Colonic mucosa (tissue), 4 donors: ENCODE measurements at places on chromosomes 2 and 18. TPM values are rescaled to one million over a fixed set of nuclear protein-coding genes. Genes with fewer than 3 reads are reported as not detected.

GRCh38 chr2:13091861-13092378, 375.2 kb downstream of the TRIB2 start:
- H3K27ac ChIP-seq = no peak overlapping the region
- no peak overlapping the region for H3K4me3 ChIP-seq
- no peak for DNase-seq
- H3K4me1 ChIP-seq = no peaks in the 10 kb centered on the region
- H3K27me3 ChIP-seq = no peaks in the 10 kb centered on the region

DNA sequence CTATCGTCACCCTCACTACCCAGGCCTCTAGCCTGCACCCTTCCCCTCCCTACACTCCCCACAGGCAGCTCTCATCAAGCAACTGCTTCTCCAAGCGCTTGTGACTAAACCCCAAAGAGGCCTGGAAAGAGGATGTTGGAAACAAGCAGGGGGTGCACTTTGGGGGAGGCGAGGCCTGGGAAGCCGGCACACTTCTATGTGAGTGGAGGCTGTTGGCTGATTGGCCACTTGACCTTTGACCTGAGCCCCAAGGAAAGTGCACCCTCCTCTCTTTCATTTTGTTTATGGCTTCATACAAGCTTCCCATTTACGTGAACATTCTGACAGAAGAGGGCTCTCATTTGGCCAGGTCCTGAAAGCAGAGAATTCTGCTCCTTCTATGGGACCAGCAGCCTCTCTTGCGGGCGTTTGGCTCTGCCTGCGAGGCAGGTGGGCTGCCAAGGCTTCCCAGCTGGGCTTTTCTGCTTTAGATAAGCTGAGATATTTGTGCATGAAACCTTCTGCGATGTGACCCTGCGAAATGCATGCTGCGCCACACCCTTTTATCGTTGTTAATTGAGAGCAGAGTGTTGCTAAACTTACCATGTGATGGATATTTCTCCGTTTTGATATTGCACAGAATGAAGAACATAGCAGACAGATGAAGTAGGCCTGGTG, 134.8 kb upstream of the NCK2 start:
- no peaks in the 10 kb centered on the region for H3K27me3 ChIP-seq
- H3K4me1 ChIP-seq = peaks cover 6% of the 10 kb centered on the region
- no peak overlapping the region for H3K4me3 ChIP-seq

DNA sequence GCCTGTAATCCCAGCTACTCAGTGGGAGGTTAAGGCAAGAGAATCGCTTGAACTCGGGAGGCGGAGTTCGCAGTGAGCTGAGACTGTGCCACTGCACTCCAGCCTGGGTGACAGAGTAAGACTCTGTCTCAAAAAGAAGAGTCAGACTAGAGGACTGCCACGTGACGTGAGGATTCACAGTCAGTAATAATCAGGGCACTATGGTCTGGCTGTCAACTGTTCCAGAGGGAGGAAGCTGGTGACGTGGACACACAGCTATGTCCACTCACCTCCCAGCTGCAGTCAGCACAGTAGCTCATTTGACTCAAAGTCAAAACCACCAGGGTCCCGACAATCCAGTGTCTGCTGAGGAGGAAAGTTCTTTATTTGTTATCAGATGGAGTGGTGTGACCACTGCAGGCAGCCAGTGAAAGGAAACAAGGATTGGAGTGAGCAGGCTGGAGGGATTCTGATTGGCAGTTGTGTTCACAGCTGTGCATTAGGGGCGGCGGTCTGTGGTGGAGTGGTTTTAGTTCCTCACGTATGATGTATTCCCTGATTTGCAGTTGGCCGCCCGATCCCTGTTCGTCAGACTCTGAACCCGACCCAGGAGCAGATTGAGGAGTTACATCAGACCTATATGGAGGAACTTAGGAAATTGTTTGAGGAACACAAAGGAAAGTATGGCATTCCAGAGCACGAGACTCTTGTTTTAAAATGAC, 37.9 kb downstream of the MOGAT1 start:
- no peak overlapping the region for H3K4me3 ChIP-seq
- H3K27me3 ChIP-seq = no peaks in the 10 kb centered on the region
- no peaks in the 10 kb centered on the region for H3K36me3 ChIP-seq
- DNase-seq = peak; percentile 27

GRCh38 chr2:191043438-191043837, 29.5 kb upstream of the STAT1 start:
- H3K27me3 ChIP-seq = no peaks in the 10 kb centered on the region
- H3K4me1 ChIP-seq = no peaks in the 10 kb centered on the region
- no peak for DNase-seq
- H3K36me3 ChIP-seq = no peaks in the 10 kb centered on the region

DNA sequence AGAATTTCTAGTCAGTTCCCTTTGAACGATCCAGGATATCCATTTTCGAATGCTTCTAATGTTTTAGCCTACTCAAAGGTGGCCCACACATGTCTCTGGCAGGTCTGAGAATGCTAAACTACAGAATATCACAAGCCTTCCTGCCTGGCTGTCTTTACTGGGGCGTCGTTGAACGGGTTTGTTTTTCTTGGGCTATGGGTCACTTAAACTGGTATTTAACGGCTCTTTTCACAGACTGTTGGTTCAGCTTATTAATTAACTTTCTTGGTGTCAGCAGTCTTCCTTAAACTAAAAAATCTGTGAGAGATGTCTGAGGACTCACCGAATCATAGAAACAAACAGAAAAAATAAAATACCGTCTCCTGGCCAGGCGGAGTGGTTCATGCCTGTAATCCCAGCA, 563.2 kb upstream of the NRP2 start:
- no peak overlapping the region for H3K27ac ChIP-seq
- H3K4me1 ChIP-seq = no peaks in the 10 kb centered on the region
- no peaks in the 10 kb centered on the region for H3K36me3 ChIP-seq
- no peak overlapping the region for H3K4me3 ChIP-seq
- no peak for DNase-seq

DNA sequence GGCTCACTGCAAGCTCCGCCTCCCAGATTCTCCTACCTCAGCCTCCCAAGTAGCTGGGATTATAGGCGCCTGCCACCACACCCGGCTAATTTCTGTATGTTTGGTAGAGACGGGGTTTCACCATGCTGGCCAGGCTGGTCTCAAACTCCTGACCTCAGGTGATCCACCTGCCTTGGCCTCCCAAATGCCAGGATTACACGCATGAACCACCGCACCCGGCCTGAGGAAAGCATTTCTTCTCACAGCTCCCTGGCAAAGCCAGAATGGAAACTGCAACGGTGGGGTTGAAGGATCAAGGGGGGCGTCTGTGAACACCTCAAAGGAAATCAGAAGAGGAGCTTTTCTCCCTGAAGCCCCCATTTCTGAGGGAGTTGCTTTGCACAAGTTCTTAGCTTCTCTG, 11.2 kb upstream of the TEX51 start:
- H3K4me1 ChIP-seq = no peaks in the 10 kb centered on the region
- H3K27me3 ChIP-seq = no peaks in the 10 kb centered on the region
- no peak overlapping the region for H3K4me3 ChIP-seq

GRCh38 chr2:173441222-173441621, 86.5 kb downstream of the CDCA7 start:
- DNase-seq = no peak
- no peak overlapping the region for H3K4me3 ChIP-seq
- H3K36me3 ChIP-seq = no peaks in the 10 kb centered on the region

- H3K4me1 ChIP-seq = no peaks in the 10 kb centered on the region
- no peak overlapping the region for H3K27ac ChIP-seq
- no peak for DNase-seq
- H3K27me3 ChIP-seq = no peaks in the 10 kb centered on the region
Observed at GRCh38 chr2:186546846-186547245, 43.0 kb upstream of the ITGAV start.

DNA sequence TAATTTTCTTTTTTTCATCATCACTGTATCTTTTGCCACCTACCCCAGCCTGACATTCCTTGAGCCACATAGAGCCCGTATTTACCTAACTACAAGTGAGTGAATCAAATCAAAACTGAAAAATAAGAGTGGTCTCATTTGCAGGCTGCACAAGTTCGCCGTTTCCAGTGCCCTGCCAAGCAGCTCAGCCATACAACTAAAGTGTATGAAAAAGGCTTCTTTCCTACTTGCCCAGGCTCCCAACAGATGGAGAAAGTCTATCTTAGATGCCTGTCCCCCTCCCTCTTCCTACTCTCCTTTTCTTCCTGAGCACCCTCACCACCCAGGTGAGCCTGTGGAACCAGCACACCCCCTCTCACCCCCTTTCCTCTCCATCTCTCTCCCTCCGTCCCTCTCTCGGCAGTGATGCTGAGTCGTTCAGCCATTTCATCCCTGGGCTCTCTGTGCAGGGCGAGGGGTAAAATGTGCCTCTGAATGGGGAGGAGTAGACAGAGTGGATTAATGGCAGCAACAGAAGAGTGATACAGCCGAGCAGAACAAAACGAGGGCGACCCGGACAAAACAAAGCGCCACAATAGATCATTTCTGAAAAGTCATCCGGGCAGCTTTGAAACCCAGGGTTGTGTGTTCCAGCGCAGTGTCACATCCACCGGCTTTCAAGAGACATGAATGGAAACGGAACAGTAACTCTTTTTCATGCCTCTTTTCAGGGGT, 65.0 kb upstream of the POU3F3 start:
- no peak for DNase-seq
- H3K4me3 ChIP-seq = no peak overlapping the region
- no peaks in the 10 kb centered on the region for H3K27me3 ChIP-seq
- H3K36me3 ChIP-seq = no peaks in the 10 kb centered on the region
- no peaks in the 10 kb centered on the region for H3K4me1 ChIP-seq

DNA sequence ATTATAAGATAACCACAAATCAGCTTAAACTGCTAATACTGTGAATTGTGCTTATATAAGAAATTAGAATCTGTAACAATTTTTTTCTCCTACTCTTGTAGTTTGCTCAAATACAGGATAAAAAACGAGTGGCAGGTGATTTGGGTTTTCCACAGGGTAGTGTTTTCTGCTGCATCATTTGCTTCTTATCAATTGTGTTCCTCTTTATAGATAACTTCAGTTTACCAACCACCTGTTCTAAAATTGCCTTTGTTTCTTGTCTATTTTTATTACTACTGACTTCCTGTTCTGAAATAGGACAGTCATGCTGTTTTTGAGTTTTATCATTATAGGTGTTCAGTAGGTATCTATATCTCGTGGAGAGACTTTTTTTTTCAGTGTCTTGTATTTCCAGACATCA, 56.9 kb downstream of the MFSD6 start:
- H3K36me3 ChIP-seq = no peaks in the 10 kb centered on the region
- H3K27me3 ChIP-seq = no peaks in the 10 kb centered on the region
- H3K27ac ChIP-seq = no peak overlapping the region
- no peak for DNase-seq
- H3K4me3 ChIP-seq = no peak overlapping the region
- peaks cover 18% of the 10 kb centered on the region for H3K4me1 ChIP-seq

GRCh38 chr2:162344617-162344950, 652 bp downstream of the GCA start:
- DNase-seq = no peak
- no peaks in the 10 kb centered on the region for H3K27me3 ChIP-seq
- peaks cover 4% of the 10 kb centered on the region for H3K4me1 ChIP-seq
- peak overlapping the region; percentile 75 for H3K27ac ChIP-seq
- H3K36me3 ChIP-seq = no peaks in the 10 kb centered on the region
- peak overlapping the region; percentile 58 for H3K4me3 ChIP-seq

DNA sequence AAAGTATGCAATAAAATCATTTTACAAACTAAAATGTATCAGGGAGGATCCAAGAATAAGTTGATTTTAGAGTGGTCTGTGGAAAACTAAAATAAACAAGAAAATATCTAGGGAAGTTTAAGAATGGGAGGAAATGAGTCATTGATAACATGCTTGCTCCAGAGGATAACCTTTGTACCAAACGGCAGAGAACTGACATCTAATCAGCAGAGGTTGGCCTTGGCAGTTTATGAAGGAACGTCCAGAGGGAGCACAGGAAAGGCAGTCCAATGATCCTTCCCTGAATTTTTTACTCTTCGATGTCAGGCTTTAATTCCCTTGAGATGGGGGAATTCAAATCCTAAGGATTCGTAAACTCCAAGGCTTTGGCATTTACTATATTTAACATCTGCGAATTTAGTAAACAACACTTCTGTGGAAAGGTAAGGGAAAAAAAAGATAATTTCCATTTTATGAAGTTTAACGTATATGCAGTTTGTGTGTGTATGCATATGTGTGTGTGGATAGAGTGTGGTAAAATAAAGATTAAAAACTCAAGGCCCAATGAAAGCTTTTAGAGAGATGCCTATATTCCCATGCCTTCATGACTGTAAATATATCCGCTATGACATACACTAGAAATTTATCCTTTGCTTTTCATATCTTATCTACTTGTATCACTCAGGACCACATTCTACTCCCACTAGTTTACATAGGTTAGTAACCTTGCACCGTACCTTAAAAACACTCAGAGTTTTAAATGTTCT, 8.7 kb upstream of the INPP1 start:
- H3K27me3 ChIP-seq = no peaks in the 10 kb centered on the region
- H3K27ac ChIP-seq = peak overlapping the region; percentile 7
- no peaks in the 10 kb centered on the region for H3K36me3 ChIP-seq

DNA sequence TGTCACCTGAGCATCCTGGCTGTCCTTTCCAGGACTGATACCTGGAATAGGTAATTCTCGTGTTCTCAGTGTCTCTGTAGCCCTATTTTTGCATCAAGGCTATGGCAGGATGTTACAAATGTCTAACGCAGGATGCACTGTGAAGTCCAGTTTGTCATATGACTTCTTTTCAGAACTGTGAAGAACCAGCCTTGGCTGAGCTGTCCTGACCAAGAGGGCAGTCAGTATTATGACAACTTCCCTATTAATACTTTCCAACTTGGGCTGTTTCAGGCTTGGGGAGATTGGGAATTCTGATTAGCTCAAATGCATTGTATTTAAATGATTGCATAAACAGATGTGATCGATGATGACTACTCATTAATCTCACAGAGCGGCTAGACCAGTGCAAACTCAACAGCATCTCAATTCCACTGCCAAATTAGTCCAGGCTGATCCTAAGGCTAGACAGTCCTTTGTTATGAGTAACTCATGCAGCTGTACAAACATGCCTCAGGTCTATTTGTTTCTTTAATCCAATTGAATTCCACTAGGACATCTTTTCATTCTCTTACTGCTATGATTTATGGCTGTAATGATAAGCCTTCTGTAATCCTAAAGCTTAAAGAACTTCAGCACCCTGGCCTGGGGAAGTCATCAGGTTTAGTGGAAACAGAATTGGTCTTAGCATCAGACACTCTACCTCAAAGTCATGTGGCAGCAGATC, 331.6 kb downstream of the KCNS3 start:
- DNase-seq = no peak
- no peaks in the 10 kb centered on the region for H3K4me1 ChIP-seq
- no peak overlapping the region for H3K4me3 ChIP-seq
- no peak overlapping the region for H3K27ac ChIP-seq

DNA sequence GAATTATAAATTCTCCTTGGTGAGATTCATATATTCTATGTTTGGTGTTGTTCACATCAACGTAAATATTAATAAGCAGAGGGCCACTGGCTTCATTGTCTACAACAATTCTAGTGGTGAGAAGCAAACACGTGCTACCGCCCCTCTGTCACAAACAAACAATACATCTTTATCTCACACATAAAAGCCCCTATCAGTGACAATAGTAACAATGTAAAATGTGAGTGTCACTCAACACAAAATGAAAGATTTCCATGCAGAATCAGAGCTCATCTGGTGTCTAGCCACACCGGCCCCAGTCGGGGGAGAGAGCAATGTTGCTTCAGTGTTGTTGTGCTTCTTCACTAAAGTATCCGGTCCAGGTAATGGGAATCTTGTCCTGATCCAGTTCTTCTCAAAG, 932.6 kb downstream of the SOCS6 start:
- no peak for DNase-seq
- no peak overlapping the region for H3K27ac ChIP-seq
- no peaks in the 10 kb centered on the region for H3K36me3 ChIP-seq

ONECUT2 gene
- 0.05 TPM for total RNA-seq

TSPYL6 gene
- total RNA-seq = not detected

CCDC178 gene
- not detected for total RNA-seq

PROC gene
- 3.4 TPM for total RNA-seq

COLEC11 gene
- total RNA-seq = 0.80 TPM

AGAP1 gene
- total RNA-seq = 62.9 TPM
